GM06990 (cell line): ENCODE measurements at places on chromosomes 4 and X.

DNA sequence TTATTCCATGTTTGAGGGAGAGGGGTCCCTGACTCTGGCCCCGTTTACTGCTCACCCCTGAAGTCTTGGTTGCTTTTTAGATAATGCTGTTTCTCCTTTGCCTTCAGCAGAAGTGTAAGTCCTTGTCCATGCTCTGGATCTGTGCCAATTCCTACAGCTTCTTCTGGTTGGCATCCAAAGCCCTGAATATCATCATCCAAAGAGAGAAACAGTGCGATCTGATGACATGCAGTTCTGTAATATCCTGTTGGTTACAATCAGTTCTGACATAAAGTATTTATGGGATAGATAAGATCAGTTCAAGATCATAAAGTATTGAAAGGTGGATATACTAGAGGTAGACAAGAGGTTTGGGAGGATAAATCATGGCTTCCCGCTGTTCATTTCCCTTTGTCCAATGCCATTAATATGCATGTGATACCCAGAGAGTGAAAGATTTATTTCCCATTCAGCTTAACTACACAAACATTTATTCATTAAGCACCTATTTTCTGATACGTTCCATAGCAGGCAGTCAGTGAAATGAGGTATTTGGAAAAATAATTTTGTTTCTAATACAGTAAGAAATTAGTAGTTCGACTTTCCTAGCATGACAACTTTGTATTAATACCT lies 53.2 kb upstream of the TMEM150C start:
- DNase-seq: no peak

GRCh38 chr4:82123934-82124333 lies 249.9 kb downstream of the HNRNPD start:
- no peak for DNase-seq

GRCh38 chr4:167721617-167722486 lies 370.5 kb upstream of the ANXA10 start:
- no peak for DNase-seq

GRCh38 chrX:73577361-73577760 lies 14.4 kb downstream of the CHIC1 start:
- no peak for DNase-seq

DNA sequence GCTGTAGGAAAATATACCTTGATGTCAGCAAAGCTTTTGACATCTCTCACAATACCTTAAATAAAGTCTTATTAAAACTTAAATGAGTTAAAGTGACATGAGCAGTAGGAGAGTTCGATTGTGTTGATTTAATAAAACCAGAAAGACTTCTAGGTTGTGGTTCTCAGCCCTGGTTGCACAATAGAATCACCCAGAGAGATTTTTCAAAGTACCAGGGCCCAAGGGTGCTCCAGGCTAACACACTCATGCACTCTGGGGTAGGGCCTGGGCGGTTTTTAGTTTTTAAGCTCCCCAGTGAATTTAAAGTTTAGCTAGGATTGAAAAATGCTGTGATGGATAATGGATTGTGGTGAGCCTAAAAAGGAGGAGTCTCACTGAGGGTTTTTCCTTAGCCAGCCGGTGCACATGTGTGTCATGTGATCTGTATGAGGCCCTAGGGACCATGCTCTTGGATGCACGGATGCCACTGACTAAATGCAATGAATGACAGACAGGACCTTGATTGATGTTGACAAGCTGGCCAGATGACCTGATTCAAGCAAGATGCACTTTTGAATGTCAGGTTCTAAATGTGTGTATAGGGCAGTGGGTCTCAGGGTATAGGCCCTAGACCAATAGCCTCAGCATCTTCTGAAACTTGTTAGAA lies 185.0 kb downstream of the PTTG2 start:
- DNase-seq: no peak

- DNase-seq: no peak
These were observed 44.8 kb upstream of the FAM156A start for GRCh38 chrX:53003111-53003510.

DNA sequence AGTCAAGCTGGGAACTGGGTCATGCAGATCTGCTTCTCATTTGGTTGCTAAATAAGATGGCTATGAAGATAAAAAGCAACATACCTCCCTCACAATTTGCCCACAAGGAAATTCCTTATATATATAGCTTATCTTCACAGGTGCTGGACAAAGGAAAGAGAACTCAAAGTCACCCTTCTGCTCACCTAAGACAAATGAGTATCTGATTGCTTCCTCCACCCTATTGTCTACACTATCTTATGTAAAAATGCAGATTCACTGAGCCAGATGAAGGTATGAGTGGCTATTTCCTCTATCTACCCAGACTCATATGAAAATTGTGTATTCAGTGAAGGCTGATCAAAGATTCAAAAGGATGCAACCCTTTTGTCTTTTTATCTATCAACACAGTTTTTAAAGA lies 50.8 kb downstream of the CHM start:
- DNase-seq: no peak

- no peak for DNase-seq
These were observed 97.6 kb upstream of the AFAP1 start for GRCh38 chr4:8037150-8037769.

DNA sequence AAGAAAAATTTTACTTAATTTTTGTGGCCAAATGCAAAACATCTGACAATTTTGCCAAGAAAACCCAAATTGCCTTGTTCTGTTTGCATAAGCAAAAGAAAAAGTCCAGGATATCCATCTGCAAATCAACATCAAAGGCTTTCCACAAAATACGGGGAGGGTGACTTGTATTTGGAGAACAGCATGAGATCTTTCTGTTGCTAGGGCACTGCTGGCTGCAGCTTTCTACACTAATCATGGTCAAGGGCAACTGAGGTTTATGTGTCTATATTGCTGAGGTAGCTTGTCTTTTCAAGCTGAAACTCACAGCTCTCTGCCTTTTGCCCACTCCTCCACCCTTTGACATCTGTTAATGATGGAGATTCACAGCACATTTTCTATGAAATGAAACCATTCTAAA lies 389.1 kb downstream of the NKX6-1 start:
- DNase-seq: no peak

- DNase-seq: peak; percentile 59
These were observed 76.5 kb upstream of the BCOR start for GRCh38 chrX:40174001-40174853.

GRCh38 chrX:45601052-45601451 lies 400.4 kb upstream of the DIPK2B start:
- no peak for DNase-seq

GRCh38 chrX:45571453-45571852 lies 370.8 kb upstream of the DIPK2B start:
- no peak for DNase-seq

DNA sequence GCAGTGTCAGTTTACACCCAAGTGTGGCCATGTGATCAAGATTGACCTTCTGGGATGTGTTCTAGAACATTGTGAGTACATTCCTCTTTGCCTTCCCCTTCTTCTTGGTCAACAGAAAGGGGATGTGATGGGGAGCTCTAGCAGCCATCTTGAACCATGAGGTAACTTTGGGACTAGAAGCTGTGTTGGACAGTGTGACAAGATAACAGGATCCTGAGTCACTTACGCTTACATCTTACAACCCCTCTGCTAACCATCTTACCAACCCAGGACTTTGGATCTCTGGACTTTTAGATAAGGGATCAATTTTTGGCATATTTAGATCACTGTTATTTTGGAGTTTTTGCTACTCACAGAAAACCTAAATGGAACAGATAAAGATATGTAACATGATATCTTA lies 625.6 kb downstream of the BCOR start:
- no peak for DNase-seq

DNA sequence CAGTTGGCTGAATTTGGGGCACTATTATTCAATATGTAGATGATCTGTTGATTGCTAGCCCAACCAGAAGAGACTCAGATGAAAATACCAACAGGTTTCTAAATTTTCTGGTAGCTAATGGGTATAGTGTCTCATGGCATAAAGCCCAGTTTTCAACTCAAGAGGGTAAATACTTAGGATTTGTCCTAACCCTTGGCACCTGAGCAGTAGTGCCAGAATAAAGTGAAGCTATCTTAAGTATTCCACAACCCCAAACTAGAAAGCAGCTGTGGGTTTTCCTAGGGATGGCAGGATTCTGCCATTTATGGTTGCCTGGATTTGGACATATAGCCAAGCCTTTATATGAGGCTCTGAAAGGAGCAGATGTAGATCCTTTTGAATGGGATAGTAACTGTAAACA lies 119.0 kb downstream of the AGTR2 start:
- DNase-seq: no peak
